Pancreas (tissue), 10 donors: ENCODE measurements at places on chromosomes 2 and 18. TPM values are rescaled to one million over a fixed set of nuclear protein-coding genes. Genes with fewer than 3 reads are reported as not detected.

DNA sequence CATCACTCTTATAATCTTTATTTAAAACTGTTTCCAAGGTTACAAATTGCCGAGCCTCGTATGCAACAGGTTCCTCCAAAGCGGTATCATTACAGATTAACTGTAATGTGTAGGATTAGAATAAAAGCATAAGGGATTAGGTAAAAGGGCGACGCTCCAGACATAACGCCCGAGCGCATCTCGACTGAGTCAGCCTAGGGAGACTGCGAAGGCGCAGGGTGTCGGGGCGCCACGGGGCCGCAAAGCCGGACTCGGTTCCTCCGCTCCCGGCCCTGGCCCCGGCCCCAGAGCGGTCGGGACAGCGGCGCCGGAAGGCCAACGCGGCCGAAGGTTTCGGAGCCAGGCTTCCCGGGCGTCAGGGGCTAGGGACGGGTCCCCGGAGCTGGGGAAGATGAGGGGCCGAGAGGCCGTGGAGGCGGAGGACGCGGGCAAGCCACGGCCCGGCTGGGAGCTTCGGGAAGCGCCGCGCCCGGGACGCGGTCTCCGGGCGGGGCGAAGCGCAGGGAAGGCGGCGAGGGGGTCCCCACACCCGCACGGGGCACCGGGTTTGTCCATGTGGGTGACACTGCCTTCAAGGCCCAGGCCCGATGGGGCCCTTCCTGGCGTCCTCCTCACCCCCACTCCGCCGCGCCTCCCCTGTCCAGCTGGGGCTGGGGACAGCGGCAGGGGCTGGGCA is 12.9 kb upstream of the SIX3 start:
- H3K4me1 ChIP-seq = no peaks in the 10 kb centered on the region
- peak overlapping the region; percentile 10 for H3K4me3 ChIP-seq
- no peaks in the 10 kb centered on the region for H3K36me3 ChIP-seq
- no peaks in the 10 kb centered on the region for H3K27me3 ChIP-seq
- no peak for DNase-seq
- H3K27ac ChIP-seq = no peak overlapping the region

DNA sequence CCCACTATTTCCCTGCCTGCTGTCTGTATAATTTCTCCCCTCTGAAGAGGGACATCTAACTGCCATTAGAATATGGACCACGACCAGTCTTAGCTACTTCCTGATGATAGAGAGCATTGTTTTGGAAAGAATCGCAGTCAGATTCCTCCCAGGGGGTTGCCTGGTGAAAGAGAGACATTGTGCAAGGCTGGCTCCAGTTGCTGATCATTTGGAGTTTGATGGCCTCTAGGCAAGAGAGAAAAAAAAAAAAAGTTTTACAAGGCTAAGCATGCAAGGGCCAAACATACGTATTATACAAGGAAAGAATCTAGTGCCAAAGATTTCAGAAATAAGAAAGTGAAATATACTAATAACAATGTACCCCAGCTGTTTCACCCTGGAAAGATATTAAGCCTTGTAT is 182.2 kb downstream of the CMPK2 start:
- no peak for DNase-seq
- H3K36me3 ChIP-seq = no peaks in the 10 kb centered on the region
- H3K27me3 ChIP-seq = no peaks in the 10 kb centered on the region
- H3K4me1 ChIP-seq = no peaks in the 10 kb centered on the region

DNA sequence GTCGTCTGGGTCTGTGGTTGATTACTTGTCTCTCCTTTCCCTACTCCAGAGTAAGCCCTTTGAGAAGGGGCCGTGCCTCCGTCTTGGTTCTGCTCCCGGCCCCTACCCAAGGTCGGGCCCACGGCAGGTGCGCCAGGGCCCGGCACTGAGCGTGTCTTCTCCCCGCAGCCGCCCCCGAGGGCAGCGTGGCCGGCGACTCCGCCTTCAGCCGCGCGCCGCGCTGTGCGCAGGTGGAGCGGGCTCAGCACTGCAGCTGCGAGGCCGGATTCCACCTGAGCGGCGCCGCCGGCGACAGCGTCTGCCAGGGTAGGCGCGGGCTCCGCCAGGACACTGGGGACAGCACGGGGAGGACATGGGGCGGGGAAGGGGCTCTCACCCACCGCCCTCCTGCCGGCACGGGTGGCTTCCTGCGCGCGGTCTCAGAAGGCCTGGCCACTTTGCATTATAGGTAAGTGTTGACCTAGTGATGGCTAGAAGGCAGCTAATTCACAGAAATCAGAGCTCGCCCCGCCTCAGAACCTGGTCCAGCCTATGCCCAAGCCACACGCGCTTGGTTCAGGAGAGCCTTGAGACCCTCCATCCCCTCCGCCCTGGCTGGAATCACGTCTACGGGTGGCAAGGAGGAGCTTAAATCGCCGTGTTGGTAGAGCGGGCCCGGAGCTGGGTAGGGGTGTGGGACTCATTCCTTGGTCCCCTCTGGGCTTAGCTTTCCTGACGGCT is 43.5 kb downstream of the FBLN7 start:
- no peaks in the 10 kb centered on the region for H3K27me3 ChIP-seq
- H3K27ac ChIP-seq = no peak overlapping the region
- H3K36me3 ChIP-seq = no peaks in the 10 kb centered on the region

DNA sequence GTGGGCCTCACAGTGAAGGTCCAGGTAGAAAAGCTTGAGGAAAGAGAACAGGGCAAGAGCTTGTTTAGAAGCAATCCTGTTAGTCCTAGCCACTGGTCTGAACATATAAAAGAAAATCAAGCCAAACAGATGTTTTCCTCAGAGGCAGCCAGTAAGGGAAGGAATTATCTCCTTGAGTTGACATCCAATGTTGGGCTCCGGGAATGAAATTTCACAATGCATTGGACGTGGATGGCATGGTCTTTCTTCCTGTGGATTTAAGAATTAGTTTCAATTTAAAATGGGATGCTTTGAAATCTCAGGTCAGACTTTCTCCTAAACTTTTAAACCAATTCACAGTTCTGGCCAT is 92.1 kb downstream of the ACKR3 start:
- DNase-seq = no peak
- no peaks in the 10 kb centered on the region for H3K27me3 ChIP-seq

DNA sequence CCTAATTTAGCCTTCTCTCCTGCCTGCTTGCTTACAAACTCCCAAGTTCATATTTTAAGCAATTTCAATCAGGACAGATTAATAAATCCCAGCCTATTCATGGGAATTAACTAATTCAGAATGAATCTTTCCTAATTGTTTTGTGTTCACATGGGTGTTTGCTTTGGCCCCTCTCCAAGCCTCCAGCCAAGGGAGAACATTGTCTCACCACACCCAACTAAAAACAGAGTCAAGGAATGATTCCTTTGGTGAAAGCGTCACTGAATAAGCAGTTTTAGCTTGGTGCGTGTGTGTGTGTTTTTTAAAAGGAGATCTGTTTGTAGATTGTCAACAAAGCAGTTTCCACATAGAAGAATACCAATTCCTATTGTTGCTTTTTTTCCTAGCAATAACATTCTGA is 43.0 kb upstream of the DSG1 start:
- H3K36me3 ChIP-seq = no peaks in the 10 kb centered on the region
- H3K4me1 ChIP-seq = no peaks in the 10 kb centered on the region
- H3K27me3 ChIP-seq = no peaks in the 10 kb centered on the region
- DNase-seq = peak; percentile 51
- H3K4me3 ChIP-seq = no peak overlapping the region
- no peak overlapping the region for H3K27ac ChIP-seq

DNA sequence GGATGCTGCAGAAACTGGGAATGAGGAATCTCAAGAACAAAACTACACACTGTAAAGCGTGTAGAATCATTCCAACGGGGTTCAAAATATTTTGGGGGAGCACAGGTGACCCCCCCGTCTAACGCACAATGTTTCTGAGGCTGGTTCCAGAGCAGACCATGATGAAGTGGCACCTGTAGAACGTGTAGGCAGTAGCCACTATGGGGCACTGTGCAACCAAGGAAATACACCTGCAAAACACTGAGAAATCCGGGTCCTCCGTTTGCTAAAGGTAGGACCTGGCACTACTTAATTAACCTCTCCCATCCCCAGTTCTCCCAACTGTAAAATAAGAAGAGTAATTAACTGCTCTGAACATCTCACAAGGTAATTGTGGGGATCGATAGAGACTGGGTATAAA is 22.6 kb downstream of the ST6GAL2 start:
- H3K4me3 ChIP-seq = no peak overlapping the region
- no peaks in the 10 kb centered on the region for H3K4me1 ChIP-seq
- H3K27ac ChIP-seq = no peak overlapping the region
- DNase-seq = no peak
- H3K36me3 ChIP-seq = no peaks in the 10 kb centered on the region

DNA sequence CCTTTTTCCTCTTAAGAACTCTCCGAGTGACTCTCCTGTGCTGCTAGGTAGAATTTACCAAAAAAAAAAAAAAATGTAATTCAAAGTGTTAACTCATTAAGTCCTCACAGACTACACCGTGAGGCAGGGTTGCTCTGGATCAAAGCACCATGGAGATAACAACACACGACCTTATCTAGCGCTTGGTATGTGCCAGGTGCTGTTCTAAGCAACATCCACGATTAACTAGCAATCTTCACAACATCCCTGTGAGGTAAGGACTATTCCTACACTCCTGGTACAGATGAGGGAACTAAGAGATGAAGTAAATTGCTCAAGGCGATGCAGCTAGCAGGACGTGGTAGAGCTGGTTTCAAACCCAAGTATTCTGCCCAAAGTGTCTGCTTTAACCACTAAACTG is 1.8 kb downstream of the MOGAT1 start:
- H3K36me3 ChIP-seq = no peaks in the 10 kb centered on the region
- peaks cover 4% of the 10 kb centered on the region for H3K4me1 ChIP-seq
- H3K4me3 ChIP-seq = no peak overlapping the region
- H3K27me3 ChIP-seq = no peaks in the 10 kb centered on the region
- no peak for DNase-seq

DNA sequence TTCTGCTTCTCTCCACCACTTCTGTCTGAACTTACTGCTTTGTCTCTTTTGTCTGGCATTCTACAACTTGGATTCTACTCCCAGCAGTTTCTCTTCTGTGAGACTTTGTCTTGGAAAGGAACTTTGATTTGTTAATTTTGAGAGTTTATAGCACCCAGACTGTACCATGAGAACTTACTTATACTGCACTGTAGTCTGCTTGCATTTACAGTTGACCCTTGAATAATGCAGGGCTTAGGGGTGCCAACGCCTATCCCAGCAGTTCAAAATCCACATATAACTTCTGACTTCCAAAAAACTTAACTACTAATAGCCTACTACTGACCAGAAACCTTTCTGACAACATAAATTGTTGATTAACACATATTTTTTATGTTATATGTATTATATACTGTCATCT is 55.5 kb downstream of the DYNC1I2 start:
- no peaks in the 10 kb centered on the region for H3K27me3 ChIP-seq
- H3K4me1 ChIP-seq = no peaks in the 10 kb centered on the region
- no peak overlapping the region for H3K27ac ChIP-seq
- H3K4me3 ChIP-seq = no peak overlapping the region

GRCh38 chr2:177289824-177290628 is 25.5 kb upstream of the NFE2L2 start:
- DNase-seq = no peak
- no peaks in the 10 kb centered on the region for H3K4me1 ChIP-seq
- H3K27ac ChIP-seq = no peak overlapping the region
- H3K27me3 ChIP-seq = no peaks in the 10 kb centered on the region

GRCh38 chr2:132550946-132551345 is 119.1 kb downstream of the LYPD1 start:
- H3K27me3 ChIP-seq = no peaks in the 10 kb centered on the region
- H3K36me3 ChIP-seq = no peaks in the 10 kb centered on the region
- H3K27ac ChIP-seq = no peak overlapping the region
- H3K4me1 ChIP-seq = no peaks in the 10 kb centered on the region
- no peak for DNase-seq

- no peak overlapping the region for H3K4me3 ChIP-seq
- no peak for DNase-seq
- no peaks in the 10 kb centered on the region for H3K36me3 ChIP-seq
- no peaks in the 10 kb centered on the region for H3K27me3 ChIP-seq
- H3K4me1 ChIP-seq = no peaks in the 10 kb centered on the region
Measured at GRCh38 chr2:31060397-31060796, 77.8 kb downstream of the GALNT14 start.

DNA sequence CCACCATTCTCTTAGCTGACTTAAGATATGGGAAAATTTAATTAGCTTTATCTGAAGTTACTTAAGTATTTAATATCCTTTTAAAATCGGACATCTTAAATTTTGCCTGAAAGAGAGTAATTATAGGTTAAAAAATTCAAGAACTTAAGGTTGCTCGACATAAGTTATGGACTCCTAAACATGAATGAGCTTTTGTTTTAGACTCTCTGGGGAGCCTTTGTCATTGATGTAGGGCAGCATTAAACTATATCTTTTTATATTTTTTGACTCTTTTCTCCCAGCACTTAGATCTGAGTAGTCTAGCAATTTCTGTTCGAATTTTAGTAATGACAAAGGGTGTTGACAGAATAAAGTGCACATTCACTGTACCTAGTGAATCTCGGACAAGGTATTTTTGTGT is 4.7 kb downstream of the PHLPP1 start:
- H3K4me1 ChIP-seq = peaks cover 27% of the 10 kb centered on the region
- H3K4me3 ChIP-seq = no peak overlapping the region
- no peaks in the 10 kb centered on the region for H3K36me3 ChIP-seq
- H3K27me3 ChIP-seq = no peaks in the 10 kb centered on the region
- no peak for DNase-seq

DNA sequence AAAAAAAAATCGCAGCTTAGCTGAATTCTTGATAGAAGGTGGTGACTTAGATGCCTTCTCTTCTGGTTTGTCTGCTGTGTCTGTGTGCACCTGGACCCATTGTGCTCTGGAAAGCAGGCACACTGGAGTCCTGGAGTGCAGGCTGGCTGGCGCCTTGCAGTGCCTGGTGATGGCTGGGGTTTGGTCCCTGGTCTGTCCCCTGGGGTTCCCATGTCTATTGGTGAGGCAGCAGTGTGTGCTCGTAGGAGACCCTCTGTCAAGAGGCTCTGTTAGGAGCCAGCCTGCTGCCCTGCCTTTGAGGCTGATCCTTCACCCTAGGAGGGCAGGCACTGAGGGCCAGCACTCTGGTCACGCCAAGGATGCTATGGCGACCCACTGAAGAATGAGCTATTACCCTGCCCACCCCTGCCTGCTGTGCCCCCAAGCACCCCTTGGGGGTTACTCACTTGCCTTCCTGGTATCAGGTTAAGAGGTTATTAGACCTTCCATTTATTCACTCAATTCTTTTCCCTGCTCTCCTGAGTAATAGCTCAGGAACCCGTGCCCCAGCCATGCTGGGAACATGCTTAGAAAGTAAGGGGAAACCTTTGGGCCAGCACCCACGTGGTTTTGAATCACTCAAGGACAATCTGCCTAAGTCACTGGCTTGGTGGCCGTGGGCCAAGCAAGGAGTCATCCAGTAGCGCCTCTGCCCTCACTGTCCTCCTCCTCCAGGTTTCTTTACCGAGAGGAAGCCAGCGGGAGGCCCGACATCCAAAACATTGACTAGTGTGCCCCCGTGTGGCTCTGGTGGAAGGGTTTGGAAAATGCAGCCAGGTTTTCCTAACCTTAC is 284.5 kb downstream of the PRKCE start:
- peak overlapping the region; percentile 37 for H3K27ac ChIP-seq
- no peaks in the 10 kb centered on the region for H3K36me3 ChIP-seq
- H3K4me1 ChIP-seq = peaks cover 5% of the 10 kb centered on the region
- no peak overlapping the region for H3K4me3 ChIP-seq
- DNase-seq = peak; percentile 95

The TUBB6 gene
- total RNA-seq = 18.0 TPM

The COX5B gene
- total RNA-seq = 102 TPM

The FLACC1 gene
- total RNA-seq = 0.38 TPM

The APCDD1 gene
- 17.7 TPM for total RNA-seq

The DYNAP gene
- total RNA-seq = not detected
